ENCODE measurements at places on chromosomes 2 and 18.

DNA sequence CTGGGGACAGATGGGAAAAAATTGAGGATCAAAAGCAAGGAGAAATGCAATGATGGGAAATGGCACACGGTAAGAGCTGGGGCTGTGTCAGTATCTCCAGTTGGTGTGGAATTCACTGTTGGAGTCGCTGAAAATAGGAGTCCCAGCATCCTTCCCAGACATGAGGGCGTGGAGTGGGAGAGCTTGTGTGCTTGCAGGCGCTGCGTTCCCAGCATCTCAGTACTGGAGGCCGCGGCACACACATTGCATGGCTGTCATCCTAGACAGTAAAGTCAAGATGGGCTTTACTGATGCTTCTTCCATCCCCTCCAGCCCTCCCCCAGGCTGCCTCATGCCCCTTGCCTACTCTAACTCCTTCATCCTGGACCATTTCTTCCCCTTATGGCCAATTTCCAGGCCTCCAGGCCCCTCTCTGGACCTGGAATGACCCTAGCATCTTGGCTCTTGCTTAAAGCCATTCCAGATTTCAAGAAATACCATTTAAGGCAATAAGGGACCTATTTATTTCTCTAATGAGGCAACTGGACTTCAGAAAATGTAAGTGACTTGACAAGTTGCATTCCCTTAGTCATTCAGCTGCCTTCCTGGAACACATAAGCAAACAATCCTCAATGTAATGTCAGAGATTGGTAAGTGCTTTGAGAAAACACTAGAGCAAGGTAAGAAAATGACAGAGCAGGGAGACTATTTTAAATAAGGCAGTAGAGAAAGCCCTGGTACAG, 70.5 kb upstream of the TTC39C start:
- no peak for DNase-seq

DNA sequence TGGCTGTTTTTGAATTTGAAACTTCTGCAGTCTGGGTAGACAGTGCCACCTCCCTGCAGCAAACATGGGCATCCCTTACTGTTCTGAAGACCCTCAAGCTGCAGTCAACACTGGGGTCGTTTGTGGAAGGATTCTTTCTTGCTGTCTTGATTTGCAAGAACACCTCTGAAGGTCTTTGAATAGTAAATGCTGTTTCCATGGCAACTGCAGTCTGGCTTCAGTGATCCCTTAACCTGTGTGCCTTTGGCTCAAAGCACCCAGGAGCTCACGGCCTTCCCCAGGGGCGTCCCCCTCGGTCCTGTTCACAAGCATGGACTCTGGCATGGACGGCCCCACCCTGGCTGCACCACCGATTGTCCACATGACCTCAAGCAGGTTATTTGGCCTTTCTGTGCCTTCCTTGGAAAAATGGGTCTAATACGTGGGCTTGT, 38.3 kb downstream of the LRRFIP1 start:
- no peak for DNase-seq

DNA sequence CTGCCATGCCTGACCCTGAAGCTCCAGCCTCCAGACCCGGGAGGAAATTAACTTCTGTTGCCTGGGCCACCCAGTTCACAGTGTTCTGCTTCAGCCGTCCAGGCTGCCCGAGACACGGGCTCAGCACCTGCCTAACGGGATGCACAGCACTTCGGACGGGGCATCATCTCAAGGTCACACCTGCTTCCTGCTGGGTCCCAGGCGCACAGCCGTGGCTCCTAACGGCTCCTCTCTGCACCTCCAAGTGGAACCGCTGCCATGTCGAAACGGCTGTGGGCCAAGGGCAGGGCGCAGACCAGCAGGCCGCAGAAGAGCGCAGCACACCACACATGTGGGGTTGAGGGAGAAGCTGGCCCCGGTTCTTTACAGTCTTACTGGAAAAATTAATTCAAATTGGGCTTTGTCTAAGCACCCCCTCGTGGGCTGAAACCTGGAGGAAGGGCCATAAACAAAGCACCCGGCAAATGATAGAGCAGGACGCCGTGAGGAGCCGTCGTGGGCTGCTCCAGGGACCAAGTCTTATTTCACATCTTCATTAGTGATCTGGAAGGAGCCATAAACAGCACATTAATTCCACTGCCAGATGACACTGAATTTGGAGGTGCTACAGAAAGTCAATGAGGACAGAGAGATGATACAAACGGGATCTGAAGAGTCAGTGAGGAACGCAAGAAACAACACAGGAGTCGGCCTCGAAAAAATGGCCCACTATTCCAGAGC, 59.6 kb downstream of the EIPR1 start:
- DNase-seq, result no peak

DNA sequence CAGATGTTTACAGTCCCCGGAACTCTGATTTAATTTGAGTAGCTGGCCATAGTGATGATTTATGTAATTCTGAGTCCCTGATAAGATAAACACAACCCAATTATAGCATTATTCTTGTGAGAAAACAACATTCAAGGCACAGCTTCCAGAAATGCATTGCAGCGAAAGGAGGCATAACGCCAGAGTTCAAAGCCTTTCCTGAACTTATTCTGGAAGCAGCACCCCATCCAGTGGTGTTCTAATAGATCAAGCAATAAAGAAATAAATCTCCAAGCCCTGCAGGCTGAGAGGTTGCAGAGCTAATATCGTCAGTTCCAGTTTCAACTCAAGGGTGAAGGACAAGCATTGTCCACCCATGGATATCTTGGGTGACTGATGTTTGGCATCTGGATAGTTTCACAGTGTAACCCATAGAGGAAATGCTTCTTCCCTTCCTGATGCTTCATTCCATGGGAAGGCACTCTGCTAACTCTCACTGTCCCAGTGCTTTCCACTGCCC, 18.8 kb downstream of the CDH2 start:
- DNase-seq, result no peak

DNA sequence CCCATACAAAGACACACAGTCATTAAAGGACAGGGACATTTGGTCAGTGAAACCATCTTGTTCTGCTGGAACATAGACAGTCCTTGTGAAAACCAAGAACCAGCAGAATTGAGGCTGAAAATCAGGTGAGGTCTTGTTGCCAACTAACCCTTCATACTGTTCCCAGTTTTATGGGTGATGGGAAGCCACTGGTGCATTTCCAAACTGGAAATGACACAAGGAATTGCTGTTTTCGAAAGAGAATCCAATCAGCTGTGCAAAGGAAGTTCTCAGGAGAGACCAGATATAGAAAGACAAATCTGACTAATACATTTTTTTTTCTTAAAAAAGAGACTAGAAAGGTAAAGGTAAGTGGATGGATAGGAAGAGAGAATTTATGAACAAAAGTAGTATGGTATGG, 948.2 kb downstream of the TSN start:
- no peak for DNase-seq

GRCh38 chr2:28643327-28643726, 108.3 kb upstream of the PPP1CB start:
- DNase-seq, result no peak

- no peak for DNase-seq
Measured at GRCh38 chr2:162085090-162085891, 11.3 kb upstream of the DPP4 start.

GRCh38 chr2:152505495-152505906, 170.5 kb downstream of the FMNL2 start:
- DNase-seq, result no peak

- DNase-seq, result no peak
Measured at GRCh38 chr18:33844232-33844631, 266.2 kb downstream of the ASXL3 start.

GRCh38 chr2:175560521-175561169, 379.1 kb upstream of the ATP5MC3 start:
- DNase-seq, result no peak

DNA sequence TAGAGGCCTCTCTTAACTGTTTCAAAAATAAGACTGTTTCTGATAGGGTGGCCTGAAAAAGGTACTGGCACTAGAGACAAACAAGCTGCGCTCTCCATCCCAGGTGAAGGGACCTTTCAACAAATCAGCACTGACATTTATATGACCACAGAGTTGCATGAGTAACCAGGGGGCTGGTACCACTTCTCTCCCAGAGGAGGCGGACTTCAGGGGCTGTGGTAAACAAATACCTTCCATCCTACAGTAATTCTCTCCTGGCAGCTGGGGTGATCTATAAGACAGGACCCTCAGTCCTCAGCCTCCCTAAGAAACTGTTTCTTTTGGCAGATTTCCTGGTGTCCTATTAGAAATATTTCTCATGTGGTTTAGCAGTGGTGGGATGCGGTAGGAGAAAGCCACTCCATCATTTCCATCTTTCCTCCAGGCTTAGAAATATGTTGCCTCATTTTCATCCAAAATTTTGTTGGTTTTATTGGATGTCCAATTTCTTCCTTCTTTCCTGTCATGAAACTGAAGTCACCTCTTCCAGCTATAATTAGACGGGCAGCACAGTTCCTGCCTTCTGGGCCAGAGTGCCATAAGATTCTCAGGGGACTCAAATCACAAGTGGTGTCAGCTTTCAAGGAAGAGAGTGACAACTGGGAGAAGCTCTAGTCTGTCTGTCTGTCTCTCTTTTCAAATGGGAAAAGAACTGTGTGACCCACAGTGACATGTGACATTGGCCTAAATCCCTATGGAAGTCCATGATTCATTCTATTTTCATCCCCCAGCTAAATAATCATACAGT, 96.4 kb downstream of the CYRIA start:
- DNase-seq, result no peak

- DNase-seq, result no peak
Measured at GRCh38 chr2:109231996-109232705, 103.1 kb downstream of the SH3RF3 start.

DNA sequence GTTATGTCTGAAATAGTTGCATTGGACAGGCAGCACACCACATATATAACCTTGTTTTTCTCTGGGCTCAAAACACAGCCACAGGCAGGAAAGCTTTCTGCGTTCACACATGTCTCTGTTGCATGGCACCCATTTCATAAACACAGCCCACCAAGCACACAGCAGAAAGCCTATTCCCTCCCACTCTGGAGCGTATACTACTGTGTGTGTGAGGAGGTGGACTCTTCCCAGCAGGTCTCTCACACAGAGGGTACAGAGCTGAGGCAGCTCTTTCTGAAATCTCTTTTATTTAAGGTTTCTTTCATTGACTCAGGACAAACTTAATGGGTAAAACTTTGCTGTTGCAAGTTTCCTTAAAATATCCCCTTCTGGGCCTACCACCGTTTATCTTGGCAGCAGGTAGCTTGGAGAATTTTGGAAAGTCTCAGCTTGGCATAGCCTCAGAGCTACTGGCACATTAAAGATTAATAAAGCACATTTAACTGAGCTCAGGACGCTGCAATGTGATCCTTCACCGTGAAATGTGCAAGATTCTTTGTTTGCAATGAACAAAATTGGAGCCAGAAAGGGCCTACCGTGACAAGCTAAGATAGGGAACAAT, 105.1 kb upstream of the NCKAP5 start:
- DNase-seq, result no peak

DNA sequence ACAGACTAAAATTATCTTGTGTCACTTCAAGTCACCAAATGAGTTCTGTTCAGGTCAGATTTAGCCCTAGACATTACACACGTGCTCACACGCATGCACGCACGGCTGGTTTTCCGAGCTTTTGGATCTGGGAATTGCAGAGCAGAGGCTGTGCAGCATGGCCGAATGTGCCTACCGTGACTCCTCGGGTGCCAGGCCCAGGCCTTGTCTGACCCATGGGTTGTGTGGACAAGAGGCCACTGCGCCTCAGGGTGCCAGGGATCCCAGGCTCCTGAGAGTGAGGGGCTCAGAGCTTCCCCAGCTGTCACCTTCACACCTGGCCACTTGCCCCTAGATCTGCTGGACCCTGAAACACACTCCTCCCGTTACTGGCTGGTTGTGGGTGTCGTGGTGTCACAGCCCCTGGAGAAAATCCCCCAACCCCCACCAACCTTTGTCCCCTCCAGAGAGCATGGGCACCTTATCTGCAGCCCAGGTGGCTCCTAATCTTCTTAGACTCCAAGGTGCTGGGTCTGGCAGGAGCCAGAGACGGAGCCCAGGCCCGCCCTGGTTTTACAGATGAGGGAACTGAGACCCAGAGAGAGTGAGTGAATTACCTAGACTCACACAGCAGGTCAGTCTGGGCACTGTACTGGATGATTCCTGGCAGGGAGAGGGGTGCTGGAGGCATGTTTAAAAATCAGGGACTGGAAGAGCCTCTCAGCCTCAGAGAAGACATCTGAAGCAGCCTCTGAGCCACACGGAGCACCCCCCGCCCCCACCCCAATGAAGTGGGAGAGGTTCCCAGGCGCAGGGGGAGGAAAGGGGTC, 56.8 kb downstream of the ATOH8 start:
- no peak for DNase-seq

DNA sequence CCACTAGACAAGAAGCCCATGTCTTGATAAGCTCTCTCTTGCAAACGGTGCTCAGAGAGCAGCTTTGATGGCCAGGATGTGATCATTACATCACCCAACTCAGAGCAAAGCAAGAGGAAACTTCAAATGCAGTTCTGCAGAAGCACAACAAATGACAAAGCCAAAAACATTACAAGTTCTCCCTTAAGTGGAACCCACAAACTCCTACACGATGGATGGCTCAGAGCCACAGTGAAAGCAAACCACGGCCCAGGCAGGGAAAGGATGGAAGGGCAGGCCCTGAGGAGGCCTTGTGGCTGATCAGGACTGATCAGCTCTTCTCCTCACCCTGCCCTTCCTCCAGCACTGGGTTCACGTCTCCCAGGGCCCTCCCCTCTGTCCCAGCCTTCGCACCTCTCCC, 326.4 kb downstream of the EIPR1 start:
- DNase-seq, result no peak

DNA sequence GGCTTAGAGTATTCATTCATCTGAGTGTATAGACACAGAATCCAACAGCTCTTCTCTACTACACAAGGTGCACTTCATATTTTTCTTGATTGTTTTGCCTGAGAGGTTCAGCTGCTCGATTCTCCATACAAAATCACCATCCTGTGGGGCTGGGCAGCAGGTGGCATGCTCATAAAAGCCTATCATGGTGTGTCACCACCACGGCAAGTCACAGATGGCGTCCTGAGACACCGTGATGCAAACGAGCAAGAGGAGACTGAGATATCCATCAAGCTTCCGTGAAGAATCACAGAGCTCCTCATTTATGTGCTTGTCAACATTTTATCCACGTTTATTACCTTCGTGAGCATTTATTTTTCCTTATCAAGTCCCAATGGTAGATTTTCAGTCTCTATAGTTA, 22.4 kb upstream of the NRP2 start:
- DNase-seq, result no peak

- DNase-seq, result no peak
Measured at GRCh38 chr2:101419096-101419663, 31.9 kb upstream of the CREG2 start.

DNA sequence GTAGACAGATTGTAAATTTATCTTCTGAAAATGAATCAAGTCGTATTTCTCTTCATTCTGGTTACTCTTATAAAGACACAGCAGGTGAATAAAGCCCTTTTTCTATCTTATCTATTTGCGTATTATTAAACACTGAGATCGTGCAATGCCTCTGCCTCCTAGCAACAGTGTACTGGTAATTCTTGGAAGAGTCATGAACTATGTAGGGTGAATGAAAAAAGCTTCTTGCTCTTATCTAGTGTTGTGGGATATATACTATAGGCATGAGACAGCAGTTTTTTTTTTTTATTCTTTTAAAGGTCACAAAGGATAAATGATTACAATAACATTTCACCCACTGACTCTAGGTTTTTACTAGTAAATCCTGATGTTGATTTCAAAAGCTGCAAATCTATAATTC, 324.2 kb downstream of the PDE11A start:
- DNase-seq, result no peak

- no peak for DNase-seq
Measured at GRCh38 chr2:47112665-47113435, 42.3 kb downstream of the STPG4 start.
